CD14-positive monocyte (primary cell): ENCODE measurements at places on chromosomes 3 and 15. TPM values are rescaled to one million over a fixed set of nuclear protein-coding genes. Genes with fewer than 3 reads are reported as not detected.

MUC13 gene
- polyA plus RNA-seq: not detected

CADPS gene
- polyA plus RNA-seq: not detected

SLC51A gene
- polyA plus RNA-seq: 0.27 TPM in 1 of 2 replicates, not detected in the other

FSTL1 gene
- 0.13 TPM for polyA plus RNA-seq

ALCAM gene
- 7.9 TPM for polyA plus RNA-seq

IL17RE gene
- 0.27 and 0.60 TPM in 2 replicates for polyA plus RNA-seq

ATP10A gene
- 0.92 TPM for polyA plus RNA-seq

ERC2 gene
- not detected for polyA plus RNA-seq

RASGRP1 gene
- 0.38 TPM for polyA plus RNA-seq

SERPINI2 gene
- polyA plus RNA-seq: 0.24 and 1.1 TPM in 2 replicates

MGLL gene
- 10.0 TPM for polyA plus RNA-seq

EEF1AKMT4 gene
- 12.0 TPM for polyA plus RNA-seq

GOLGA8K gene
- not detected for polyA plus RNA-seq

TRIM42 gene
- not detected in 2 replicates for polyA plus RNA-seq

- no peak overlapping the region for H3K27ac ChIP-seq
- H3K4me3 ChIP-seq: no peak overlapping the region
- DNase-seq: no peak
Measured at GRCh38 chr15:72724028-72724427, 38.0 kb downstream of the BBS4 start.

GRCh38 chr15:85583923-85584390 is 203.6 kb downstream of the AKAP13 start:
- H3K27me3 ChIP-seq: no peaks in the 10 kb centered on the region
- H3K4me1 ChIP-seq: peaks cover 66% of the 10 kb centered on the region
- peaks cover 63% of the 10 kb centered on the region for H3K36me3 ChIP-seq
- peak overlapping the region; percentile 99 for H3K27ac ChIP-seq

DNA sequence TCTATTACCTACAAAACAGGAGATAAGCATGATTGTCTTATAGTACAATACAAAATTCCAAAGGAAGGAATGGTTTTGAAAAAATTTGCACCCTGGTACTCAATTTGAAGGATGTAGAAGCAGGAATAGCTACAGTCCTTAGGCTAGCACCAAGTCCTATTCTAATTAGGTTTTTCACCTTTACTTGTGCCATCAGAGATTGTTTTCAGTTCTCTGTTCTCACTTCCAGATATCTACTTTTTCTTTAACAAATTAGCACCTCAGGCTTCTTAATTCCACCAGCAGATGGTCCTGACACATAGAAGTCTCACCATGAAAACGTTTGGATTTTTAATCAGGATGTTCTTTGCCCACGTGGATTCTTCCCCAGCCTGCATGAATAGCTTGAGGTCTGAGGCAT is 43.8 kb downstream of the IL5RA start:
- no peaks in the 10 kb centered on the region for H3K4me1 ChIP-seq
- H3K36me3 ChIP-seq: no peaks in the 10 kb centered on the region
- no peaks in the 10 kb centered on the region for H3K27me3 ChIP-seq
- no peak overlapping the region for H3K27ac ChIP-seq

- no peak overlapping the region for H3K4me3 ChIP-seq
- peaks cover 3% of the 10 kb centered on the region for H3K27me3 ChIP-seq
- H3K36me3 ChIP-seq: no peaks in the 10 kb centered on the region
- H3K27ac ChIP-seq: no peak overlapping the region
Measured at GRCh38 chr3:46724424-46724823, 6.8 kb upstream of the PRSS50 start.

DNA sequence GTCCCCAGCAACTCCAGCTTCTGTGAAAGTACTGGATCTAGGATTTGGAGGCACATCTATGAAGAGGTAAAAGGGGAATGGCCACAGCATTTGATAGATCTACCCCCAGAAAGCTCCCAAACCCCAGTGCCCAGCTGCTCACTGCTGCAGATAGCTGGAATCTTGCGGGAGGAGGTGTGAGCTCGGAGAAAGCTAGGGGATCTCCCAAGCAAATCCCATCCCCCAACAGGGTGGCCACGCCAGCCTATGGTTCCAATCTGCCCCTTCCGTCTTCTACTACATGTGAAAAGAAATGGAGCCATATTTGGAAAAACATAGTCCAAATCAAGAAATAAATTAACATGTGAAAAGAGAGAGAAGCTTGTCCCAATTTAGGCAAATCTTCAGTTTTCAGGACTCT is 42.0 kb downstream of the SEMA5B start:
- H3K36me3 ChIP-seq: no peaks in the 10 kb centered on the region
- H3K4me1 ChIP-seq: no peaks in the 10 kb centered on the region
- no peaks in the 10 kb centered on the region for H3K27me3 ChIP-seq
- no peak for DNase-seq

- no peaks in the 10 kb centered on the region for H3K36me3 ChIP-seq
- no peaks in the 10 kb centered on the region for H3K4me1 ChIP-seq
- no peaks in the 10 kb centered on the region for H3K27me3 ChIP-seq
- no peak for DNase-seq
- no peak overlapping the region for H3K27ac ChIP-seq
- no peak overlapping the region for H3K4me3 ChIP-seq
Measured at GRCh38 chr3:87625876-87626275, 349.5 kb upstream of the POU1F1 start.

- peak; percentile 17 for DNase-seq
- no peaks in the 10 kb centered on the region for H3K4me1 ChIP-seq
- no peaks in the 10 kb centered on the region for H3K27me3 ChIP-seq
- no peaks in the 10 kb centered on the region for H3K36me3 ChIP-seq
- H3K27ac ChIP-seq: no peak overlapping the region
Measured at GRCh38 chr3:190811775-190812480, 50.6 kb downstream of the GMNC start.

DNA sequence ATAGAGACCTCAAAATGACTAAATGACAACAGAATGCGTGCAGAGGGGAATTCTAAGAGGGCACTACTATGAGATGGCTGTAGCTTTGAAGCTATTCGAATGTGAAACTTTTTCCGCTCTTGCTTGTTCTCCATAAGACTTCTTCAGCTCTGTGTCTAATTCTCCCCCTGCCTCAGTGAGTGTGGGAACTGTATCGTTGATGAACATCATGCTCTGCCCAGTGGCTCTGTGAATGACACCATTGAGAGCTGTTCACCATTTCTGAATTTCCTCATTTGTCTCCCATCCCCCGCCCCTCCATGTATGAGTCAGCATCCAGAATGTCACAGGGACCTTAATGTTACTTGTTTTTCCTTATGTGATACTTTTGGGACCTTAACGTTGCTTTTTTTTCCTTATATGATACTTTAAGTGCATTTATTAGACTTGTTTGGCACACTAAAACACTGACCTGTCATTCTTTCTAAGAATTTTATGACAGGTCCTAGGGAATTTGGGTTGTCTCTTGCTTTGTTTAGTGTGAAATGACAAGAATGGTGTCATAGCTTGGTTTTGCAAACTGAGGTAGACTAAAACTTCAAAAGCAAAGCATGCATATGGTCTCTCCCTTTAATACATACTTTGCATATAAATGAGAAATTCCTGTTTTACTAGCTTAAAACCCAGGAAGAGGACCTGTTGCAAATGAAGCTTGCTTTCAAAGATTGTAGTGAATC is 99.6 kb downstream of the FNDC3B start:
- no peaks in the 10 kb centered on the region for H3K27me3 ChIP-seq
- H3K4me1 ChIP-seq: peaks cover 86% of the 10 kb centered on the region
- peak overlapping the region; percentile 21 for H3K4me3 ChIP-seq
- DNase-seq: peak; percentile 93
- H3K27ac ChIP-seq: no peak overlapping the region

DNA sequence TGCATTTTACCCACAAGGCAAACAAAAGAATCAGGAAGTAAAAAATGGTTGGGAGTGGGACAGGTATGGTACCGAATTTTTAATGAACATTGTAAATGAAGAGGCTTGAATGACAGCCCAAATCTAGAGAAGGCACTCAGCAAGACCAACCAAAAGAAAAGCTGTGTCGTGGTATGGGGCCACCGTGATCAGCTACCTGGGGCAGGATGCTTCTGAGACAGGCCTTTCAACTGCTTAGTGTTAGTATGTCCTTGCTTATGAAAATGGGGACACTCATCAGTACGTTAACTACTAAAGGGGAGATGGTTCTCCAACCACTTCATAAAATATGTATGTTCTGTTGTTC is 228.7 kb upstream of the ST8SIA2 start:
- no peak for DNase-seq
- H3K27me3 ChIP-seq: no peaks in the 10 kb centered on the region
- H3K36me3 ChIP-seq: peaks cover 62% of the 10 kb centered on the region
- H3K4me1 ChIP-seq: no peaks in the 10 kb centered on the region

DNA sequence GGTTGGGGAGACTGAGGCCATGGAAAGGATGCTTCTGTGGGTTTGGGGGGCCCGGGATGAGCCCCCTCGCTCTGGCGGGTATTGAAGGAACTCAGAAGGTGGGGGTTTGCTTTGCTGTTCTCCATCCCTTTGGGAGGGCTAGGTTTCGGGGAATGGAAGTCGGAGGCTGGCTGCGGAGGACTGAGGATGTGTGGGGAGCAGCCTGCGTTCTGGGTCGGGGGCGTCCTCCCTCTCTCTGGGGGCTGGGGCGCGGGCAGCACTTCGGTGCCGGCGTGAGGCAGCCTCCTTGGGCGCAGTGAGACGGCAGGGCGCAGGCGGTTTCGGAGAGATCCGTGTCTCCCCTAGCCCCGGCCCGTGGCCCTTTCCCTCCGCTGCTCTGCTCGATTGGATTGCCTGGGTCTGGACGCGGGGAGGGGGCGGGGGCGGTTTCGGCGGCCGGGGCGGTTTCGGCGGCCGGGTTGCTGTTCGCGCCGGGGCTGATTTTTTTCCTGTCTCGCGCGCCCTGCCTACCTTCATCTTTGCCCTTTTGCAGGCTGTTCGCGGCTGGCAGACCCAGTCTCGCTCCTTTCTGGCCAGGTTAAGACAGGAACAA is 1.4 kb downstream of the PTPRG start:
- H3K27me3 ChIP-seq: peaks cover 40% of the 10 kb centered on the region
- peaks cover 5% of the 10 kb centered on the region for H3K4me1 ChIP-seq
- no peaks in the 10 kb centered on the region for H3K36me3 ChIP-seq
- no peak for DNase-seq
- H3K27ac ChIP-seq: no peak overlapping the region
- H3K4me3 ChIP-seq: no peak overlapping the region

- DNase-seq: no peak
- H3K4me3 ChIP-seq: no peak overlapping the region
- H3K27ac ChIP-seq: no peak overlapping the region
Measured at GRCh38 chr3:178297199-178297598, 239.0 kb upstream of the KCNMB2 start.

DNA sequence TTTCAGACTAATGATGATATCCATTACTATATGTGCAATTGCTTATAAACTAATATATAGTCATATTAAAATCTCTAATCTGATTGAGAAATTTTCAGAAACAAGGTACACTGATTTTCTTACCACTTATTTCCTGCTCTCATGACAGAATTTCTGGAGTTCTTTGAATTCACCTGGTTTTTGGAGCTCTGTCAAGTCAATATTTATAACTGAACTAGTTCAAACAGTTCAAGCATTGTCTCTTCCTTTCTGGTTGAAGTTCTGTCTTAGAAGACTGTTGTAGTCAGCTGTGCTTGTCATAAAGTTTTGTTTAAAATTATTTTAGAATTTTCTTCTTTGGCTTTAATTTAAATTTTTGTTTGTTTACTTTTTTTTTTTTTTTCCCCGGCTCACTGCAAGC is 239.9 kb upstream of the CTDSPL start:
- no peak for DNase-seq
- no peaks in the 10 kb centered on the region for H3K36me3 ChIP-seq
- no peak overlapping the region for H3K27ac ChIP-seq
- no peaks in the 10 kb centered on the region for H3K27me3 ChIP-seq

DNA sequence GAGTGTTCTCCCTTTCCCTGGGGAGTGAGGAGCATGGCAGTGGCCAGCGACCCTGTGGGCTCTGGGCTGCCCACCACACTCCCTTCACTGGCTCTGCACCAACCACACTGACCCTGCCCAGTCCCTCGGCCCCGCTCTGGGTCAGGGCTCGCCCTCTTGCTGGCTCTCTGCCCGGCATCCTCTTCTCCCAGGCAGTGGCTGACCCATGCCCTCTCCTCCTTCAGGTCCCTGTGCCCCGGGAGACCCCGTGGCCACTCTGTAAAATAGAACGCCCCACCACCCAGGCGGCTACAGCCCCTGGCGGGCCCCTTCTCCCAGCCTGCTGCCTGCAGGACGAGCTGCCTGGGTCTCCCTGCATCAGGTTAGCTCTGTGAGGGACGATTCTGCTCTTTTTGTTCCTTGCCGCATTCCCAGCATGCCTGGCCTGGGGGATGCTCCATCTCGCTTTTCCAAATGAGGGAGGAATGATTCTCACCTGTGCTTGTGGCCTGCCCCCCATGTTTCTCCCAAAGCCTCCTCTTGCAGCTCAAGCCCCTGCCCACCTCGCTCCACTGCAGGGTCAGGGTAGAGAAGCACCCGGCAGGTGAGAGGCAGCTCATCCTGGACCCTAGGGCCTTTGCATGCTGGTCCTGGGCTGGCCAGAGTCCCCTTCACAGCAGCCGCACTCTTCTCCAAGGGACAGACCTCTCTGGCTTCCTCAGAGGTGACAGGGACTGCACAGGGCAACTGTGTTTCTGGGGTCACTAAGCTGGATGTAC is 14.5 kb upstream of the CFAP100 start:
- H3K27ac ChIP-seq: no peak overlapping the region
- DNase-seq: no peak
- H3K4me3 ChIP-seq: no peak overlapping the region
- H3K36me3 ChIP-seq: no peaks in the 10 kb centered on the region

- H3K36me3 ChIP-seq: no peaks in the 10 kb centered on the region
- H3K4me3 ChIP-seq: no peak overlapping the region
- DNase-seq: no peak
- H3K27me3 ChIP-seq: no peaks in the 10 kb centered on the region
- H3K27ac ChIP-seq: no peak overlapping the region
Measured at GRCh38 chr15:100114100-100114499, 227.7 kb downstream of the ADAMTS17 start.

GRCh38 chr3:21526461-21526860 is 224.5 kb downstream of the ZNF385D start:
- no peak overlapping the region for H3K27ac ChIP-seq
- DNase-seq: no peak
- no peaks in the 10 kb centered on the region for H3K27me3 ChIP-seq

DNA sequence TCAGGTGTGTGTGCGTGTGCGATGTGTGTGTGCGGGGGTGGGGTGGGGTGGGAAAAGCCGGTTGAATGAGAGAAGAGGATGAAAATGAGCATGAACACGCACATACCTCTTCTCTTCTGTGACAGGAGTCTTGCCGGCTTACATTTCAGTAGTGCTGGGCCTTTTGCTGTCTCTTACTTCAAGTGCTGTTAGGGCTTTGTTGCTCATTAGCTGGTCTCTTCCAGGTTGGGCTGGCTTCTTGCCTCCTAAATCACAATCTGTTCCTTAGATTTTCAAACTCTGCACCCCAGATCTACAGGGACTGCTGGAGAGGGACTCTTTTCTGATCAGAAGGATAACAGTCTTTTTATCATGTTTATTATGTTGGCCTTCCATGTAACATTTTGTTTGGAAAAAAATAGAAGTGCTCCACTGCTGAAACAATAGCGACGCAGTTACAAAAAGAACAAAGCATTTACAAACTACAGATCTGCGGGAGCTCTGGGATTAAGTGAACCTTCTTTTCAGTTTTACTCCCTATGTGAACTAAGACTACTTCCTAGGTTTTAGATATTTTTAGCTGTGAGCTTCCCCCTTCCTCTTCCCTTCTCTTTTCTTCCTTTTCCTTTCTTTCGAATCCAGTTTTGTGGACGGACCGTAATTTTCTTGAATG is 48.5 kb downstream of the USP13 start:
- DNase-seq: no peak
- no peaks in the 10 kb centered on the region for H3K36me3 ChIP-seq
- H3K27ac ChIP-seq: peak overlapping the region; percentile 20
- peaks cover 37% of the 10 kb centered on the region for H3K4me1 ChIP-seq
